ENCODE measurements at places on chromosomes 11 and 22.

- no peak for DNase-seq
Measured at GRCh38 chr22:18994701-18995326, 58.7 kb upstream of the PRODH start.

DNA sequence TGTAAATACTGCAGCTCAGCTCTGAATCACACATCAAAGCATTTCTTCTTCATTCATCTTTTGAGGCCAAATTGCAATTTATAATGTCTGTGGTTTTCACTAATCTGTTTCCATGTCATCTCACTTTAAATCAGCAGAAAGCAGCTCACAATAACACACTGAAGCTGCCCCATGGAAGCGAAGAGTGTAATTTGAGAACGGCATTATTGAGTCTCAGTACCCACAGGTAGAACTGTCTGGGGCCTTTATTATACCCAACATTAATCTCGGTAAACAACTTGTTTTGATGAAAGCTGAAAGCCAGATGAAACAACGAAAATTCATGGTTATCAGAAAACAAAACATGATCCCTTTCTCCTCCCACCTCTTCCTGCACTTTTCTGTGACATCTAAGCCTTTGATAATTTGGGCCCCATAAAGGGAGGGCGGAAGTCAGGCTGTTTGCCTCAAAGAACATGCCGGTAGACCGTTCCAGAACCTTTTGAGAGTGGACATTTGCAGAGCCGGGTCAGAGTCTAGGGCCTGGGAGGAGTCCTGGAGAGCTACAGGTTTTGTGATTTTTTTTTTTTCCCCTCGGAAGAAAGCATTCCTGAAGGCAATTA, 68.2 kb upstream of the SESN3 start:
- DNase-seq: no peak

- peak; percentile 56 for DNase-seq
Measured at GRCh38 chr22:40176921-40177737, 596 bp upstream of the TNRC6B start.

GRCh38 chr11:42593441-42593840, 718.4 kb upstream of the API5 start:
- no peak for DNase-seq

DNA sequence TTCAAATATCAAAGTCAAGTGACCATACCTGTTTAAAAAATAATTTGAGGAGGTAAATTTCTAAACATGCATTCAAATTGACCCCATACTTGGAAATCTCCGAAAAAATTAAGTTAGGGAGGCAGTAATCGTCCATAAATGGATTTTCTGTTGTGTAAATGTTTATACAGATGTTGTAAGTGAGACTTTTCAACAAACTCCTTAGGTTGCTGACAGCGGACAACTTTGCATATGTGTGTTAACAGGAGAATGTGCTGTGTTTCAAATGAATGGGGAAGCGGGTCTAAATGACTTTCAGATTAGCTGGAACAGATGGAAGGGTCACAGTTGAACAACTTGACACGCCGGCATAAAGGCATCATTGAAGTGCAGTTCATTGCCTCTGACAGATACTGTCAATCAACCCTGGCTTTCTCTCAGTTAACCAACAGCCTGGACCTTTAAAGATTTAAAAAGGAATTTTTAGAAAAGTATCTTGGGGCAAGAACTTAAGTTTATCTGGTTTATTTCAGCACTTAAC, 98.2 kb upstream of the DBX1 start:
- no peak for DNase-seq

- peak; percentile 67 for DNase-seq
Measured at GRCh38 chr11:12235947-12236743, 125.8 kb downstream of the MICAL2 start.

- DNase-seq: no peak
Measured at GRCh38 chr11:2990617-2991451, 1.3 kb downstream of the NAP1L4 start.

DNA sequence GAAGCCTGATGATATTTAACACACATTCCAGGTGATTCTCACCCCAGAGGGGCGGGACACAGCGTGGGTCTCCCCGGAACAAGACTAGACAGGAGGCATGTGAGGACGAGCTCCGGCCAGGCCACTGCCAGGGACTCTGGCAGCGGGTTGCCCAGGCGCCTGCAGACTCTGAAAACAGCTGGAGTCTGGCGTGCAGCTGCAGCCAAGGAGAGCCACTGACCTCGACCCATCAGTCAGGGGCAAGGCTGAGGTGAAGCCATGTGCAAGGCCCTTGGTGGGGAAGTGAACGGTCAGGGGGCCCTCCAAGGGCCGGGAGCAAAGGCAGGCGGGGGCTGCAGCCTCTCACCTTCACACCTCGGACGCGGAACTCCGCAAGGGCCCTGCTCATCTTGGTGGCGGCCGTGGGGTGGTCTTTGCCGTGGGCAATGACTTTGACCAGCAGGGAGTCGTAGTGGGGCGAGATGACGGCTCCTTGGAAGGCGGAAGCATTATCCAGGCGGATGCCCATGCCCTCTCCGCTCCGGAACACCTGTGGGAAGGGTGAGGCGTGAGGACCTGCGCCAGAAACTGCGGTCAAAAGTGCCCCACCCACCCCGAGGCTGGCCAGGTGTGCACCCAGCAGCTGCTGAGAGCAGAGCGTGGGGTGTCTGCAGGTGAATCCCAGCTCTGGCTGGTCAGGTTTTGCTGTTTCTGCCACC, 6.7 kb downstream of the LRFN4 start:
- no peak for DNase-seq

GRCh38 chr11:130832566-130833425, 83.5 kb downstream of the SNX19 start:
- no peak for DNase-seq

DNA sequence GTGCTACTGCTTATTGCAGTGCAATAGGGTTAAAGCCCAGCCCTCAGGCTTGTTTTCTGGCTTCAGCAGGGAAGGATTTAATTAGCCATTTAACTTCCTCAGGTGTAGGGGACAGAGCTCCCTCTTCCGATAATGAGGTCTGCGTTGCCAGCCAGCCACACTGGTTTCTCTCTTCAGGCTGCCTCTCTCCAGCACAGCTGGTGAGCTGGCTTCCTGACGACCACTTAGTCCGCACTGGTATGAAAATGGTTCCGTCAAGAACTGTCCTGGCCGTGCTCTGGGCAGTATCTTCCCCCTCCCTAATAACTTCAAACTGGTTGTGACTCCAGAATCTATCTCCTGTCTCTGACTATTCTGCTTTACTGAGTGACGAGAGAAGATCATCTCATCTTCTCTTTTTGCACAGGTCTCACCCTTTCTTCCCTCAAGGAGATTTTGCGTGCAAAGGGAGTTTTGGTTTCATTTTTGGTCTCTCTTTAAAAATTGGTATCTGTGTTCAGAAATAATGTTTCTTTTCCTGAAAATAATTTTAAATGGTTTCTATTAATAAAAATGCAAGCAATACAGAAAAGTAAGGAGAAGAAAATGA, 49.2 kb downstream of the CNTN5 start:
- no peak for DNase-seq

- no peak for DNase-seq
Measured at GRCh38 chr11:41398175-41398574, 61.3 kb downstream of the LRRC4C start.

DNA sequence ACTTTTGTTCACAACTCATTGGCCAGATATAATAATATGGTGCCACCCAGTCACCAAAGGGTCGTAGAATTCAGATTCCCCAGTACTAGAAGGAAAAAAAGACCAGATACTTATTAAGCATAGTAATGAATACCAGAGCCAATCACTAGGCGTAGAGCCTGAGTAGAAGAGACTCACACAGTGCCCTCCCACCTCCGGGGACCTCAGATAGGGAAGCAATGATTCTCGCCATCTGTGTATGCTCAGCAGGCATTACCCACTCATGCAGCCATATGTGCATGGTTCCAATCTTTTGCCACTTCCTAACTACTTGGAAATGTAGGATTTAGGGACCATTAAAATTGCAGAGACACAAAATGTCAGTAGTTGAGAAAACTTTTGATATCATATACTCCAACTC, 85.3 kb downstream of the C11orf87 start:
- DNase-seq: no peak

DNA sequence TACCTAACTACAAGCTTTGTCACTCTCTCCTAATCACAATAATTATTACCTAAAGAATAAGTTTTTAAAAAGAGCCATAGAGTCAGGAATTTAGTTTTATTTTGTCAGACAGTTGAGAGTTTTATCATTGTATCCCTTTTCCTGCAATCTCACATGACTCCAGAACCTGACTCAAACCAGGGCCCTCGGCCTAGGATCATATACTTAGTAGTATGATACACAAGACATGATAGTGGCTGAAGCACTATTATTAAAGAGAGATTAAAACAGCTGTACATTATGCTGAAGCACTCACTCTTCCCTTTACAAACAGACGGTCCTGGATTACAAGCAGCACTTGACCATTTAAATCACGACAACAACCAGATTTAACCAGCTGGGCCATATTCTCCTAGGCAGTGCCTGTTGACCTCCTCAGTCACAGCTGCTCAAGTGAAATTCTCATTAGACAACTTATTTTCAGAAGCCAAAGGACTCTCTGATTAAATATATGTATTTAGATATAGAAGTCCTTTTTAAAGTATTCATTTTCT, 44.0 kb downstream of the SOX6 start:
- no peak for DNase-seq

- no peak for DNase-seq
Measured at GRCh38 chr11:22703040-22703439, 36.6 kb downstream of the GAS2 start.

- no peak for DNase-seq
Measured at GRCh38 chr11:1346669-1347390, 37.4 kb upstream of the TOLLIP start.

- no peak for DNase-seq
Measured at GRCh38 chr11:65055538-65055937, 2.8 kb downstream of the NAALADL1 start.

GRCh38 chr11:68956142-68956541, 24.6 kb downstream of the MRGPRD start:
- DNase-seq: no peak

GRCh38 chr11:117862753-117863152, 13.7 kb downstream of the FXYD6 start:
- DNase-seq: no peak

DNA sequence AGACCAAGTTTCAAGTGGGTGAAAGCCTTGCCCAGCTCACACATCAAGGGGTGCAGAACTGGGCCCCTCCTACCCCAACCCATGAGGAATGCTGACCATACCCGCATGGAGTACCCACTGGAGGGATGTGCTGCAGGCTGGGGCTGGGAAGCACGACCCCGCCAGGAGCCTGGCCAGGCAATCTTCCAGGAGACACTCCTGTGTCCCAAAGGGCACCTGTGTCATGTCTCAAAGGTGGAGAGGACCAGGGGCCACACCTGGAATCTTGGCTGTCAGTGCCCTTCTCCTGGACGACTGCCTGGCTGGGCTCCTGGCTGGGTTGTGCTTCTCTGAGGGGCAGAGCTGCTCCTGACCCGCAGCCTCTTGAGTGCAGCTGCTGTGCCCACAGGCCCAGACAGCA, 6.7 kb downstream of the ARAP1 start:
- no peak for DNase-seq

DNA sequence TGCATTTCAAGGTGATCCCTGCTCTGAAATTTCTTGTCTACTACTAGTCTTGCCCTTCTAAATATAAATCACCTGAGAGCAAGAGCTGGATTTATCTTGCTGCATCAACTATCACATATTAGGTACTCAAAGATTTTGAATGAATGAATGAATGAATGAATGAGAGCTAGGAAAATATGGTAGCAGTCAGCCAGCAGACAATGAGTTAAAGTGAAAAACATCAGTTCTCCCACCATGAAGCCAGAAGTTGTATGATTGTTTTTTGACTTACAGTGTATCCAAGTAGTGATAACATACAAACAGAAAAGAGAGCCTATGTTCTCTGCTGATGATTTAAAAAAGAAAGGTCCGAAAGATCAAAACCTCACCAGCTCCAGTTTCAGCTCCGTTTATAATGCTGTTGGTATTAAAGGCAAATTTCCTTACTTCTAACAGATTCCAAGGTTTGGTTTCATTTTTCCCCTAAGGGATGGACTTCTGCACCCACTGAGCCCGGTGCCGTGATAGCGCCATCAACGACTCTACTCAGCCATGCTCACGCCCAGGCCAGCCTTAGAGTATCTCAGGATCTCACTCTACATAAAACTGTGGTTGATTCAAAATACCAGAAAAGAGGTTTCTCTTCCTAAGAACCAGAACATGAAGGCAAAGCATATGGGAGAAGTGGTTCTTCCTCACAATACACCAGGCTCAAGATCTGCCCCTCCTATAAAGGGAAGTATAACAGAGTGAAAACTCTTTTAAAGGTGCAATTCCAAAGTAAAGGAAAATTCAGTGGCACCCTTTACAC, 92.0 kb downstream of the SGSM3 start:
- no peak for DNase-seq

DNA sequence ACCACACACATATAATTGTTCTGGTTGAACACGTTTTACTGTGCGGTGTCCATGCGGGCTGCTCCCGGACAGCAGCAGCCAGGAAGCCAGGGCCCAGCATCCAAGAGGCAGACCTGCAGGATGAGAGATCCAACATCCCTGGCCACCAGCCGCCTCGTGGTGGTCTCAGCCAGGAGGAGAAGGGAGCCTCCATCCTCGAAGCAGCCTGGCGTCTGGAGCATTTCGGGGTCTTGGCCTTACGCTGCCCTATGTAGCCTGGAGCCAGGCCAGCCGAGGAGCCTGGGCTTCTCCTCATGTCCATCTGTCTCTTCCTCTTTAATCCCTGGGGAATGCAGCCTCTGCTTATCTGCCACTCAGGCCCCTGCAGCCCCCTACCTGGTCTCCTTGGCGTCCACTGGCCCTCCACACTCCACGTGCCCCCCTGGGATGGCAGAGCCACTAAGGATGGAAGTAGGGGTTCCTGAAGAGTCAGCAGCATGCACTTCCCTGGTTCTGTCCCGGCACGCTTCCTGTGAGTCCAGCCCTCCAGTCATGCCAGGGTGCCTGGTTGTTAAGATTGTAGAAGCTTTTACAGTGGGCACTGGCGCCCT, 253.2 kb downstream of the TBC1D22A start:
- DNase-seq: no peak

- no peak for DNase-seq
Measured at GRCh38 chr11:128928400-128928799, 14.3 kb downstream of the TP53AIP1 start.

GRCh38 chr11:65390099-65390941, 3.9 kb downstream of the FRMD8 start:
- no peak for DNase-seq

GRCh38 chr11:8403310-8403709, 139.6 kb upstream of the LMO1 start:
- DNase-seq: no peak
